ENCODE measurements at places on chromosomes 11 and 22.

- no peak for DNase-seq
These were observed 28.4 kb downstream of the WEE1 start for GRCh38 chr11:9601876-9602199.

GRCh38 chr11:134252346-134253187 lies 585 bp downstream of the THYN1 start:
- no peak for DNase-seq

- no peak for DNase-seq
These were observed 24.1 kb downstream of the LARGE1 start for GRCh38 chr22:33896154-33896553.

GRCh38 chr11:6607190-6607795 lies 3.7 kb downstream of the ILK start:
- no peak for DNase-seq
